ENCODE measurements at places on chromosomes 11 and 22.

DNA sequence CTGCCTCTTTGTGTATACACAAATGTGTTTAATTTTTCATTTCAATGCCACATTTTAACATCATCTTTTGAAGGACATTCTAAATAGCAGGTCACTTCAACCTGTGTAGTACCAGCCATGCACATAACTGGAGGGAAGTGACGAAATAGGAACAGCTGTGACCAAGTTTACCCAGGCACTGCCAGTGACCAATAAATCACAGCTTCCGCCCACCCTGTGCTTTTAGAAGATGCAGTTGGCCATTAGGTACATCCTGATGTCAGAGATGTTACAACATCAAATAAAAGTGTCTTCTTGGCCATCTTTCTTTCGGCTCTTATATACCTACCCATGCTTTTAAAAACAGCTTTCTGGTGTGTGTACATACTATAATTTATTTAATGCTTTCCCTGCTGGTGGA is 7.8 kb downstream of the LDLRAD3 start:
- DNase-seq = no peak

DNA sequence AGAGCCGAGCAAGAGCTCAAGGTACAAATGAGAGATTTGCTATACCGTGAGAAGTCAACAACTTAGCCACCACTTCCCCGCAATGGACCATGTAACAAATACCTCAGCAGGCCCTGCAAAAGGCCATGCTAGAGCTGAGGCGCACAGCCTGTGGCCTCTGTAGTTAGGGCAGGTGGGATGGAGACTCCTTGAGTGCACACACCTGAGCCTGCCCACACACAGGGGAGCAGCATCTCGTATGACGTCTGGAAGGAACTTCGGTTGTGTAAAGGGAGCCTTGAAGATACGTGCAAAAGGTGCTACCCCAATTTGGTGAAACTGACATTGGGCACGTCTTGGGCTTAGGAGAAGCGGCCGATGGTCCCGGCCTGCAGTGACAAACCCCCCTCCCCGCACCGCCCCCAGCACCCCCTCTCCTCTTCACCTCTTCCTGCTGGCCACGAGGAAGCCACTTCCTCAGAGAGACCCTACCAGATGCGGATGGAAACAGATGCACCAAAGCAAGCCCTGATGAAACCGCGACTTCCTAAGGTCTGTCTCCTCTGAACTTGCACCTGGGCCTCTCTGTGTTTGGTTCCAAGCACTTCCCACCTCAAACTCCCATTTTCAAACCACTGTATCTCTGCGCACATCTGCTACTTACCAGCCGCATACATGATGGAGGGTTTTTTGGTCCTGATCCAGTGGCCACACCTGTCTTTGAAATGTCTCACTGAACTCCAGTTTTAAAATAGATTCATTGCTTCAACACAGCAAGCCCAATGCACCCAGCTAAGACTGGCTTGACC is 10.6 kb downstream of the CDPF1 start:
- DNase-seq = no peak

- no peak for DNase-seq
Observed at GRCh38 chr22:46457502-46458488, 79.6 kb downstream of the CELSR1 start.

- no peak for DNase-seq
Observed at GRCh38 chr22:47203554-47203991, 441.1 kb downstream of the TBC1D22A start.

DNA sequence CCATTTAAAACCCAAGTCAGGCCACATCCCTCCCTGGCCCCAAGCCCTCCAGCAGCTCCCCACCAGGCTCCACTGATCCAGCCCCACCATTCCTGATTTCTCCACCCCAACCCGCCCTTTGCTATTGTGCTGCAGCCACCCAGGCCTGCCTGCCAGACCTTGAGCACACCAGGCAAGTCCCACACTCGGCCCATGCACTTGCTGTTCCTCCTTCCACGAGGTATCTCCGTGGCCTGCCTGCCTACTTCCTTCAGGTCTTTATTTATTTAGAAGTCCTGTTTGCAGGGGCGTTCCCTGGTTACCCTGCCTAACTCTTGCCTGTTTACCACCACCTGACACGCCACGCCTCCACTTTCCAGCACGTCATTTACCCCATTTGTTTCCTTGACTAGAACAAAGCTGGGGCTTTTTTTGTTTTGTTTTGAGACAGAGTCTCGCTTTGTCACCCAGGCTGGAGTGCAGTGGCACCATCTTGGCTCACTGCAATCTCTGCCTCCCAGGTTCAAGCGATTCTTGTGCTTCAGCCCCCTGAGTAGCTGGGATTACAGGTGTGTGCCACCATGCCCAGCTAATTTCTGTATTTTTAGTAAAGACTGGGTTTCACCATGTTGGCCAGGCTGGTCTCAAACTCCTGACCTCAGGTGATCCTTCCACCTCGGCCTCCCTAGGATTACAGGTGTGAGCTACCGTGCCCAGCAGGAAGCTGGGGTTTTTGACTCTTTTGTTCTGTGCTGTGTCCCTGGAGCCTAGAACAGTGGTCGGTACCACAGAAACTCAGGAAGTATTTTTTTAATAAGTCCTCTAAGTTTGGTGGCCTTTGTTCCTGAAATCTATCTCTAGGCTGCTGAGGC is 6.7 kb downstream of the CENPM start:
- DNase-seq = peak; percentile 87

- peak; percentile 28 for DNase-seq
Observed at GRCh38 chr22:37163575-37164504, 14.1 kb upstream of the IL2RB start.

DNA sequence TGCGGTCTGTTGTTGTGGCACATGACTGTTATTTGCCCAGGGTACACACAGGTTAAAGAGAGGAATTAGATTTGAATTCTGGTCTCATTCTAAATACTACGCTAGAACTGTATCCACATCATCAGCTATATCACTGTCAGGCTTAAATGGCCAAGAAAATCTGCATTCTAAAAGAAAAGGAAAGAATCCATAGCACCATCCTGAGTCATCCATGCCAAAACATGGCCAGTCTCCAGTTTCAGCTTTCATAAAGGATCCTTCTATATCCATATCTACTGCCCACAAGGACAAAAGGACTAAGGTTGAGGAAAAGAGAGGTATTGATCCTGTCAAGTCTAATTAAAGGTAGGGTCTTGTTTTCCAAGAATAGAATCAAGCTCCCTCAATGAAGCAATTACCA is 73.6 kb upstream of the GDPD4 start:
- no peak for DNase-seq

DNA sequence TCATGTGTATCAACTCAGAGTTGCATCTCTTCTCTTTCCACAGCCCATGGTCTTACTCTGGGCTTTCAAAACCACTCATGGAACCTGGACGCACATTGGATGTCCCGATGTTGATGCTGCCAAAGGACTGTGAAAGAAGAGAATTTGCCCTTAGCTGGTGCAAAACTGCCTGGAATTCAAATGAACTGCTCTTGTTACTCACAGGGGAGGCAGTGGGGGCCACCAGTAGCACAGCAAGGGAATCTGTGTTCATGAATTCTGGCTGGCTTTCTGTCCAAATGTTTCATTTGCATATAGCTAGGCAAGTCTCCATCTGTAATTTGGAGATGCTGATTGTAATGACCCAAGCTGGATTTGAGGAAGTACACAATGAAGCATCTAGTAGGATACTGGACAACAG is 24.9 kb downstream of the LMO2 start:
- DNase-seq = no peak

GRCh38 chr11:77062924-77063323 is 3.8 kb upstream of the CAPN5 start:
- DNase-seq = no peak

GRCh38 chr11:58446294-58446693 is 4.3 kb upstream of the OR5B12 start:
- DNase-seq = no peak

GRCh38 chr11:113457784-113458183 is 17.4 kb downstream of the DRD2 start:
- no peak for DNase-seq
